Activated CD4-positive, alpha-beta T cell treated with anti-CD3 and anti-CD28 coated beads, Interleukin-2, amount 50 U/mL, for 4 hours (primary cell): ENCODE measurements at places on chromosomes 5 and 9.

- DNase-seq: no peak
Measured at GRCh38 chr9:132589148-132590036, 7.0 kb downstream of the BARHL1 start.

GRCh38 chr9:33924978-33925797, 108.2 kb downstream of the UBE2R2 start:
- no peak for DNase-seq

GRCh38 chr5:94891972-94892371, 273.5 kb downstream of the SLF1 start:
- DNase-seq: no peak

- no peak for DNase-seq
Measured at GRCh38 chr5:21058289-21058688, 1070.3 kb upstream of the CDH18 start.

DNA sequence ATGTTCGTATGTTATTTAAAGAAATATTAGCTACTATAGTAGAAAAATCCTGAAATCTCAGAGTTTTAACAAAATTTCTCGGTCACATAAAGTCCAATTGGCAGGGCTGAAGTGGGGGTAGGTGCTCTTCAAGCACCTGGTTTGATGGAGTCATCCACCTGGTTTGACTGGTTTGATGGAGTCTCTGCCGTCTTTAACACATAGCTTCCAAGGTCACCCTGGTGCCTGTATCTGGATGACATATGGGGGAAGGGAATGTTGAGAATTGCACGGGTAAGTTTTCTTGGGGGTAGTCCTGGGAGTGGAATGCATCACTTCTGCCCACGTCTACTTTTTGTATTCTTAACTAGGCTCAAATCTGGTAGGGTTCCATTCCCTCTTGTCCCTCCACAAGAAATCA, 351.2 kb downstream of the SH3GL2 start:
- DNase-seq: no peak

- no peak for DNase-seq
Measured at GRCh38 chr5:52469835-52470234, 317.9 kb upstream of the ITGA1 start.

GRCh38 chr5:172635038-172635437, 6.0 kb upstream of the NEURL1B start:
- no peak for DNase-seq

- DNase-seq: no peak
Measured at GRCh38 chr5:141515946-141516671, 27.2 kb downstream of the PCDHGC5 start.

GRCh38 chr9:90789862-90790261, 11.8 kb upstream of the SYK start:
- no peak for DNase-seq

GRCh38 chr5:142508591-142508990, 177.3 kb downstream of the FGF1 start:
- DNase-seq: no peak

DNA sequence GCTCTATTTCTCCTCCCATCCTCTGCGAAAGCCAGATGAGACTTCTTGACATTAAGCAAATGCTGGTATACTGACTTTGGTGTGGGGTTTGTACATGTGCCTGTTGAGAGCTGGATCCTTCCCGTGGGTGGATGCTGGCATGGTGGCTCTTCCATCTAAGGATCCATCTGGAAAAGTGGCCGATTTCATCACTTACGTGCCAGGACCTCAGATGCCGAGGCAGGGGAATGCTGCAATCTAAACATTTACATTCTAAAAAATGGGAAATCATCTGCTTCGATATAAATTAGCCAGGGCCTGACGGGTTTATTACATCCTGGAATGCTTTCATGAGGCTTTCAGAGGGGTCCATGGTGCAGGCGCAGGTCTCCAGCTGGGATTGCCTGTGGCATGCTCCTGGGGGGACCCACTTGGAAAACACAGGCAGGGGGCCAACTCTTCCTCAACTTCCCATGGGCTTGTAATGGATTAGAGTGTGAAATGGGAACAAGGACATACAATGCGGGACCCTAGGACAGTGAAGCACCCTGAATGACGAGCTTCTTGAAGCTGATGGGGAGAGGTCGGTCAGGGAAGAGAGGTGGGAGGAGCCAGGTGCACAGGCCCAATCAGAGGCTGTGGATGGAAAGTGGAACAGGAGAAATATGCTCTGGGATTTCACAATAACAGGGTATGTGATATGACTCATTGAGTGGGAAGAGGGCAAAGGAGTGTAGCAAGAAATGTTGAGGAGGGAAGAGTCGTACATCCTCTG, 105.5 kb upstream of the PITX1 start:
- DNase-seq: no peak

- no peak for DNase-seq
Measured at GRCh38 chr9:99903393-99903792, 3.1 kb upstream of the STX17 start.

- no peak for DNase-seq
Measured at GRCh38 chr5:135324160-135324559, 74.9 kb downstream of the MACROH2A1 start.

DNA sequence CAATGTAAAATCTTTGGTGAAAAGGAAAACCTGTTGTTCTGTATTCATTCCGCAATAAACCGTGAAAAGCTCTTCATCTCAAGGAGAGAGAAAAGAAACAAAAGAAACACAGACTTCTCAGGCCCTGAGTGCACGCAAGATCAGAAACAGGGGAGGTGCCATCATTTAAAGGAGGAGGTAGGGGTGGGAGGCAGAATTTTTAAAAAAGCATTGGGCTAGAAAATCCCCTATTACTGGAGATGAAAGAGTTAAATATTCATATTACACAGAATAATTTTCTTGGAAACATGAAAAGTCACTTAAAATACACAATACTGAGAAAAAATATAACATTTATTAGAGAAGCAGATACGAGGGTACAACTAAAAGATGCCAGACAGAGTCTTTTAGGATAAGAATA, 56.3 kb downstream of the USP20 start:
- no peak for DNase-seq

GRCh38 chr5:101390151-101390908, 487.2 kb upstream of the ST8SIA4 start:
- DNase-seq: no peak

GRCh38 chr9:92328225-92328624, 2.5 kb downstream of the CENPP start:
- DNase-seq: no peak

DNA sequence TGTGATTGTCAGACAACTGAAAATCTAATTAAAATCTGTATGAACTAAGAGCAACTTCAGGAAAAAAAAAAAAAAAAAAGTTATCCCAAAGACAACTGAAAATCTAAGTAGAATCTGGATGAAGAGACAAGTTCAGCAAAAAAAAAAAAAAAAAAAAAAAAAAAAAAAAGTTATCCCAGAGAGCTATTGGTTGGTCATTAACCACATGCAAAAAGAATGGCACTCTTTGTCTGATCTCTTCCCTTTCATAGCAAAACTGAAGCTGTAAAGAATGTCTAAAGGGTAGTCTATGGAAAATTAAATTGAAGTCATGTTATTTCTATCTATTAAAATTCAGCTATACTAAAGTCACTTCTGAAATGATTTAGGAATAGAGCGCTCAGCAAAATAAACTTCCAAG, 32.9 kb downstream of the STRBP start:
- DNase-seq: no peak

- no peak for DNase-seq
Measured at GRCh38 chr5:172862165-172862801, 28.2 kb downstream of the ERGIC1 start.

DNA sequence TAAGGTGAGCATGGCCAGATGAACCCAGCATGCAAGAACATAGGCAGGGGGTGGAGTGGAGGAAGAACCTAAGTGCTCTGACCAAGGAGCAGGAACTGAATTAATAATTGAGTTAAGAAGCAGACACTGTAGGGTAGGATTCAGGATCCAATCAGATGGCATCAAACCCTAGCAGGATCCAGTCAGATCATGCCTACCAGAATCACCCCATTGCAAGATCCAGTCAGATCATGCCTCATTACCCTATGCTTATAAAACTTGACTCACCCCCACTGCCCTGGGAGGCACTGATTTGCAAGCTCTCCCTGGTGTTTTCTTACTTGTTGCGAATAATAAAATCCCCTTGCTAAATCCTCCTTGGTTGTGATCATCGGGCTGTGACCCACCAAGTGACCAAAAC, 19.7 kb downstream of the TUSC1 start:
- DNase-seq: no peak

DNA sequence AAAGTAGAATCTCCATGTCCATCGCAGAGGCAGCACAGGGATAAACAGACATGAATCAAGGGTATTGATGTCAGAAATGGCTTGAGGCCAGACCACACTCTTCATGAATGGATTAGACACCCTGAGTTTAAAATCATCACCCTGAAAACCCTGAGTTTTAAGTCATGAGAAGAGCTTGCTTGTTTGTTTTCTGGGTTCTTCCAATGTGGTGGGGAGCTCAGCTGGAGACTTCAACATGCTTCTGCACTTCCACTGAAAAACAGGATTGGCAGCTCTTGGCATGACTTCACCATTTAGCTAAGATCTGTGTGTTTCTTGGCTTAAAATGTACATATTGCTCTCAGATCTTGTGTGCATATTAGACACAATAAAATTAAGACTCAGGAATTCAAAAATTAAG, 9.8 kb downstream of the GCNT4 start:
- no peak for DNase-seq
